LoVo (cell line): ENCODE measurements at places on chromosomes 3 and 15.

GRCh38 chr3:11168881-11169805 lies 14.8 kb downstream of the HRH1 start:
- DNase-seq, result no peak

- no peak for DNase-seq
Measured at GRCh38 chr15:62572797-62573196, 407.7 kb upstream of the C2CD4B start.

GRCh38 chr3:45092132-45093031 lies 53.8 kb downstream of the CDCP1 start:
- peak; percentile 7 for DNase-seq

- no peak for DNase-seq
Measured at GRCh38 chr3:40120806-40121205, 188.7 kb upstream of the EIF1B start.

GRCh38 chr3:138578961-138579574 lies 15.0 kb downstream of the CEP70 start:
- DNase-seq, result no peak

DNA sequence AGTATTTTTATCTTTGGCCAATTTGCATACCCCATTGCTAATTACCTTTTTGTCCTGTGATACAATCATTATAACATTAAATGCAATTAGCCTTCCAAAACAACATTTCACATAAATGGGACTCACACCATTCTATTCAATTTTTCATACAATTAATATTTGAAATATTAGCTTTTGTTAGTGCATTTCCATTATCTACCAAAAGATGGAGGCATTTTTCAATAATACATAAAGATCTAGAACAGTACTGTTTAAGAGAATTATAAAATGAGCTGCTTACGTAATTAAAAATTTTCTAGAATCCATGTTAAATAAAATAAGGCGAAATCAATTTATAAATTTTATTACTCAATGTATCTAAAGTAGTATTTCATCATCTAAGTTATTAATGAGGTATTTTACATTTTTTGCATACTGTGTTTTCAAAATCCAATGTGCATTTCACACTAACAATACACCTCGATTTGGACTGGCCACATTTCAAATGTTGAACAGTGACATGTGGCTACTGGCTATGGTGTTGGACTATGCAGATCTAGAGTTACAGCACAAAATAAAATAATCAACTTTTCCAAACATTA lies 74.3 kb downstream of the TJP1 start:
- no peak for DNase-seq

GRCh38 chr3:143234526-143234925 lies 115.0 kb downstream of the CHST2 start:
- DNase-seq, result no peak

- DNase-seq, result no peak
Measured at GRCh38 chr3:12707449-12707848, 43.5 kb upstream of the RAF1 start.

GRCh38 chr3:196122021-196122687 lies 40.3 kb upstream of the TFRC start:
- DNase-seq, result no peak

DNA sequence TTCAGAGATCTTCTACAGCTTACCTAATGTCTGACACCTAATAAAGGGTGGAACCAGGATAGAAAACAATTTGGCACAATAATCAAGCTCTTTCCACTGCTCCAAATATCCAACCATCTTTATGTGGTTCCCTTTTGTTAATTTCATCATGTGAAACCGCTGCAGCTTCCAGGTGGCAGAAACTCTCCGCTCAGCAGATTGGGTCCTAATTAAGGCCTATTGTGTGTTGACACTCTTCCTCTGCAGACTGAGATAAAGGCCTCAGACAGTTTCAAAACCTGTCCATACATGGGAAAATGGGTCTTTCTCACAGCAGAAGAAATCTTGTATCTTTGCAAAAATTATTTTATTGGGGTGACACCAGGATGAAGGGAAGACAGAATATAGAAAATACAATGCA lies 1002.4 kb upstream of the SEMA6D start:
- DNase-seq, result no peak

DNA sequence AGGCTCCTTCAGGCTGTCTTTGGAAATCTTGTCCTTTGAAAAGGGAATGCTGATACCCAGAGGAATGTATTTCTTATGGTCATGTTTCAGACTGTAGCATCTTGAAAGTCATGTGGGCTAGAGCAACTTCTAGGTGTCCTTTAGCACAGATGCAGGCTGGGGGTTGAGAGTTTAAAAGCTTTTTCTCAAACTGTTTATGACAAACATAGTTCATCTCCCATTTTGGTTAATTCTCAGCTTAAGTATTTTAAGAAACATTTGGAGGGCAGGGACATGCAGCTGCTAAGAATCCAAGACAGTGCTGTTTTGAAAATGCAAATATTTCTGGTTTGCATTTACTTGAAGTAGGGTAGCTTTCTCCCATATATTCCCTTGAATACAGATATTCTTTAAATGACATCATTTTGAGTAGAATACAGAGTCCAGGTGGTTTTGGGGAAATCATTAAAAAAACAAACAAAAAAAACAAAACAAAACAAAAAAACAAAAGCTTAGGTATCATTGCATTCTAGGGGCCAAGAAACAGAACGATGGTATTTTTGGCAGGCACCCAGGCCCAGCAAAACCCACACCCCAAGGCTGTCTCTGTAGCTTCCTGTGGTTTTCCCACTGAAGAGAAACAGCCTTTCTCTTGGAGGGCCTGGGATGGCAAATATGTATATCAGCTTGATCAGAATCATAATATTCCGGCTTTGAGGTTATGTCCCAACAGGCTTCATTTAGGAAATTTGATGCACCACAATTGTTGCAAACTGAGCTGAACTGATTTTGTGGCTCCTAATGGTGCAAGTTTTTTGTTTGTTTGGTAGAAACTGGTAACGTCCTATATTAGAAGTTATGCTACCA lies 120.0 kb downstream of the ATG7 start:
- no peak for DNase-seq

DNA sequence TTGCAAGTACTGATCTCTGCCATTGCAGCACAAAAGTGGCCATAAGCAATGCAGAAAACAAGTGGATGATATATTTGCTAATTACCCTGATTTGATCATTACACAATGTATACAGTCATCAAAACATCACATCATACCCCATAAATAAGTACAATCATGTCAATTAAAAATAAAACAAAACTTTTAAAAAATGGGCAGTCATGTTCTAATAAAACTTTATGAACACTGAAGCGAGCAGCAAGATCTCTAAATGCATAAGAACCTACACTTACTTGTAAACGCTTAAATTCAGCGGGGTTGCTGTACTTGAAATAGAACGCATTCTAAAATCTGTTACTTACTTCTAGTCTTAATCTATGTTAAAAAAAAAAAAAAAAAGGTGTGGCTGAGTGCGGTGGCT lies 73.4 kb downstream of the AQR start:
- DNase-seq, result no peak

GRCh38 chr3:930866-931265 lies 162.0 kb upstream of the CNTN6 start:
- DNase-seq, result no peak

GRCh38 chr3:152089528-152089927 lies 179.2 kb upstream of the MBNL1 start:
- DNase-seq, result no peak

GRCh38 chr3:81466201-81466560 lies 295.3 kb downstream of the GBE1 start:
- no peak for DNase-seq

DNA sequence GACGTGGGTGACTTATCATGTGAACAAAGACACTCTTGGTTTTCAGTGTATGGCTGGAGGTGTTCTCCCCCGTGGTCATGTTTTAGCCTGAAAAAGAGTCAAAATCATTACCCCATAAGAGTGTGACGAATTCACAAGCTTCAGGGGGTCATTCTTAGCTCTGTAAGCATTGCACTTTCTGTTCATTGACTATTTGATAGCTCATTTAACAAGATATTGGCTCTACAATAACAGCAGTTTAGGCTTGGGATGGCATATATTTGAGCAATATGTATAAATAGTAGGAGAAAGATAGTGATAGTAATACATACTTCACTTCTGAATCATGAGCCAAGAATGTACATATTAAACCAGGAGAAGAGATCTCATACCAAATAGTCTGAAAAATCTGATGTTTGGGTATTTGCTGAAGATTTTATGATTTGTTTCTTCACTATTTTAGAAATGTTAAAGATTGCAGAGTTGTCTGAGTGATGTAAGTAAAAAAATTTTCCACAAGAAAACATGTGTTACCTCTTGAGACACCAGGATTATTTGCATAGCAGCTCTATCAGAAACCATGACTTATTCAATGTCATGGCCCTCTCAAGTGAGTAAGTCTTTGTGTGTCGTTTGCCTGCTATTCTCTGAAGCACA lies 996.0 kb downstream of the OTOL1 start:
- DNase-seq, result no peak
